Naive thymus-derived CD8-positive, alpha-beta T cell (primary cell): ENCODE measurements at places on chromosomes 7 and 10. TPM values are rescaled to one million over a fixed set of nuclear protein-coding genes. Genes with fewer than 3 reads are reported as not detected.

DNA sequence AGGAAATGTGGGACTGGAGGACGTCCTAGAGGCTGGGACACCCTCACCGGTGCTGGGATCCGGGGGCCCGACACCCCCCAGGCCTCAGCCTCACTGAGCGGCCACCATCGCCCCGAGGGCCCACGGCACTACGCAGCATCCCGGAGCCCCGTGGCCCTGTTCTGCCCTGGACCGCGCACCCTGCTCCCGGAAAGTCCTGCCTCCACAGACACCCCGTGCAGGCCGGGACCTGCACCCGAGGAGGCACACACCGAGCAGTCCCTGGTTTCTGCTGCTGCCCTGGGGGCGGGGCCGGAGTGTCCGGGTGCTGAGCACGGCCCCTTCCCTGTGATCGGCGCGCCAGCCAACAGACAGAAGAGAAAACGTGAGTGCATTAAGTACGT is 18.1 kb upstream of the KNDC1 start:
- no peaks in the 10 kb centered on the region for H3K36me3 ChIP-seq
- peaks cover 22% of the 10 kb centered on the region for H3K27me3 ChIP-seq
- H3K4me3 ChIP-seq: no peak overlapping the region
- peaks cover 10% of the 10 kb centered on the region for H3K4me1 ChIP-seq

DNA sequence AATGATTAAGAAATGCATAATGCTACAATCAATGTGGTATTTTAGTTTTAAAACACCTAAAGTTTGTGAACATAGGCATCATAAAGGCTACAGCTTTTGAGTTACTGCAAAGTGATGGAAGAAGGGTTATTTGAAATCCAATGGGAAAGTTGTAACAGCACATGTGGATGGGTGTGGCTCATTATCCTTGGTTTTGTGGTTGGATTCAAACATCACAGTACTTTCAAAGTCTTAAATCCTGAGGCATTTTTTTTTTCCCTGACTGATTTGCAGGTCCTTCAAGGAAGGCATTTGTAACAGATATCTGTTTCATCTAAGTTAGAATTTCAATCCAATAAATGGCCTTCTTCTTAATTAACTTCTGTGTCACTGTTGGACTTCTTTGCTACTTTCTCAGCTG is 9.8 kb upstream of the SHTN1 start:
- no peak overlapping the region for H3K27ac ChIP-seq
- no peak overlapping the region for H3K4me3 ChIP-seq
- peaks cover 2% of the 10 kb centered on the region for H3K27me3 ChIP-seq
- no peak for DNase-seq
- H3K36me3 ChIP-seq: no peaks in the 10 kb centered on the region

GRCh38 chr10:67668448-67668847 is 27.5 kb downstream of the CTNNA3 start:
- no peaks in the 10 kb centered on the region for H3K36me3 ChIP-seq
- DNase-seq: no peak
- no peaks in the 10 kb centered on the region for H3K27me3 ChIP-seq
- no peak overlapping the region for H3K4me3 ChIP-seq

DNA sequence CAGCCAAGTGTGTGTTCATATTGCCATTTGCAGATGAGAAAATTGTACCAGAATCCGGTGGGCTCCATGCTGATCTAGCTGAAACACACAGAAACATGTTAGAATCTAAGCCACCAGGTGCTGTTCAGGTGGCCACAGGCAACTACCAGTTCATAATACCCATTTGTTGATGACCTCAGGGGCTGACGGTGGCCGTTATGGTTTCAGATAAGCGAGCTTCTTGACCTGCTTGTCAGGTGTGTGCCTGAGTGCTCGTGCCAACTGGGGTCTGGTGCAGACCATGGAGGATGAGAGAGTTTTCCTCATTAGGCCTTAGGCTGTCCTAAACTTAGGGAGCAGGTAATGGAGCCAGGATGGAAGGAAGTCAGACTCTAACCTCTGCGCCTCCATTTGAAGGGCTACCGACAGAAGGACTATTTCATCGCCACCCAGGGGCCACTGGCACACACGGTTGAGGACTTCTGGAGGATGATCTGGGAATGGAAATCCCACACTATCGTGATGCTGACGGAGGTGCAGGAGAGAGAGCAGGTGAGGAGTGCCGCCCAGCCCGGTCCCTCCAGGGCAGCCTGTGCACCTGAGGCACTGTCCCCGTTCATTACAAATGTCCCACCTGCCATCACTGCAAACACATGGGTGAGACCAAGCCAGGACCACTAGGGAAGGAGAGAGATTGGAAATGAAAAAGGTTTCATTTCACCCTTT is 53.1 kb downstream of the MKI67 start:
- H3K36me3 ChIP-seq: peaks cover 87% of the 10 kb centered on the region
- H3K4me1 ChIP-seq: peaks cover 7% of the 10 kb centered on the region
- no peak overlapping the region for H3K4me3 ChIP-seq
- H3K27me3 ChIP-seq: no peaks in the 10 kb centered on the region

GRCh38 chr7:44697136-44698045 is 51.3 kb upstream of the ZMIZ2 start:
- no peaks in the 10 kb centered on the region for H3K4me1 ChIP-seq
- peaks cover 88% of the 10 kb centered on the region for H3K36me3 ChIP-seq
- DNase-seq: no peak
- no peak overlapping the region for H3K4me3 ChIP-seq
- H3K27me3 ChIP-seq: no peaks in the 10 kb centered on the region
- peak overlapping the region; percentile 27 for H3K27ac ChIP-seq

Gene DRGX
- not detected for total RNA-seq
